HS-5 (cell line): ENCODE measurements at places on chromosomes 13 and 19.

DNA sequence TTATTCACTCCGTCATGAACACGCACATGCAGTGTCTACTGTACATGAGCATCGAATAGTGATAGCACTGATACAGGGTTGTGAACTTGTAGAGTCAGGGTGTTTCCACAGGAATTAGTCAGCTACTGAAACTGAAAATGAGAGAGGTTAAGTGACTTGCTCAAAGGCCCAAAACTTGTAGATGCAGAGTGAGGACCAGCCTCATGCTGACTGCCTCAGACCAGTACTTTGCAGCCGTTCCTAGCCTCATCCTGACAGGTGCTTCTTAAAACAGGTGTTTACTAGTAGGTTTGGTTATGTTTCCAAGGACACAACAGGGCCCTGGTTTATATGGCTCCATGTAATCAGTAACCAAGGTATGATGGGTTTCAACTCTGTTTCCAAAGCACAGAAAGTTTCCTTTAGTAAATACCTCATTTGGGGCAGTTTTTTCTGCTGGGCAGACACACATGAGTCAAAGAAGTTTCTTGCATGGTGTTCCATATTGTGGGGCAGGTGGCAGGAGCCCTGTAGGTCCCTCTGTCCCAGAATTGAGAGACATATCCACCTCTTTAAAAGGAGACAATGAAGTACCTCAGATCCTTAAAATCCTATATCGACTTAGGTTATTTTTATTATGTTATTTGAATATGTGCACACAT is 16.0 kb downstream of the FGF9 start:
- no peak for DNase-seq

DNA sequence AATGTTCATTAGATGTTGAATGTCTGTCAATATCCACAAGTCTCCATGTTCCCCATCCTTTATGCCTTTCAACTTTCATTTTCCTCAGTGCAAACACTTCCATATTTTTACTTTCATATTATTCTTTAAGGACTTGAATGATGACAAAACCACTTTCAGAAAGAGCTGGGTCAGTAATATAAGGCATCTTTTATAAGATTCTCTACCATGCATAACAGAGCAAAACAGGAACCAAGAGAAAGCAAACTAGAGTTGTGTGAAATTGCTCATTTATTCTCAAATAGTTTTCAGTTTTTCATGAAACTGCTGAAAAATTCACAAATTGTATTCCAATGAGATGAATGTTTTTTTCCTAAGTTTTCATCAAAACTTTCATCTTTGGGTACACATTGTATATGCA is 1247.6 kb downstream of the PCDH17 start:
- DNase-seq = no peak

DNA sequence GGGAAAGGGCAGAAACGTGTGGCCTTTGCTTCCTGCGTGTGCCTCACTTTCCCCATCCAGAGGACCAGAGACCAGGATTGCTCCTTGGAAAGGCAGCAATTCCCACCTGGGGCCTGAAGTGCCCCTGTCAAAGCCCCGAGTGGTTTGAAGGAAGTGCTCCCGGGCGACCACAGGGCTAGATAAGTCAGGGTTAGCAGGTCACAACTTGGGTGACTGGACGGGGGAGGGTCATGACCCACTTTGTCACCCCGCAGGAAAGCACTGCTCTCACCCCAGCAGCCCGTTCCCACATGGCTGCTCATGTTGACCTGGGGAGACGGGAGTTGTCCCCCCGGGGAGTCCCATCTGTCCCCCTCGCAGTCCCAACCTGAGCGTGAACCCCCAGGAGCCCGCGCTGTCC is 459 bp downstream of the PRAM1 start:
- no peak for DNase-seq

DNA sequence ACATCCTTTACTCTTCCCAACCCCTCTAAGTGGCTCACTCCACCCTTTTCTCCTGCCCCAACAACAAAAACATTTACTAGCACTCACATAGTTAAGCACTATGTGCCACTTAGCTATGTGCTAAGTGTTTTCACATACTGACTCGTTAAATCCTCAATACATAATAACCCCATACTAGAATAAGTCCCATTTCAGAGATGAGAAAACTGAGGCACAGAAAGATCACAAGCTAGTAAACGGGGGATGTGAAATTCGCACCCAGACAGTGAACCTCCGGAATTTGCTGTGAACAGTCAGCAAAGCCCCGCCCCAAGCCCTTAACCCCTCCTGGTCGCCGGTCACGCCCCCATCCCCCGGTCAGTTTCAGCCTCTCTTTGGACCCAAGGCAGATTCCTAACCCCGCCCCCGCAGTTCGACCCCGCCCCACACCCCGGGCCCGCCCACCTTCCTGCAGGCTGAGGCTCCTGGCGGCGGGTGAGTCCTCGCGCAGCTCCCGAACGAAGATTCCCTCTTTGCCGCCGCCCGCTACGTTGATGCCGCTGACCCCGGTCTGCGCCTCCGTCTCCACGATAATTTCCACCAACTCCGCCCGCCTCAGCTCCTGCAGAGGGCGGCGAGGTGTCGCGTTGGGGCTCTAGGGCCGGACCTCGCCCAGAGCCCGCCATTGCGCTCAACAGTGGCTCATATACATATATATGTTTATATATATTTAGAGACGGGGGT is 9.8 kb downstream of the PRX start:
- no peak for DNase-seq
